ENCODE measurements at places on chromosomes 2 and 18.

GRCh38 chr18:36592282-36592681 lies 236.5 kb downstream of the TPGS2 start:
- no peaks in the 10 kb centered on the region for H3K27me3 ChIP-seq
- no peaks in the 10 kb centered on the region for H3K4me1 ChIP-seq
- DNase-seq = no peak
- H3K4me3 ChIP-seq = no peak overlapping the region

- H3K4me3 ChIP-seq = no peak overlapping the region
- no peaks in the 10 kb centered on the region for H3K27me3 ChIP-seq
- H3K27ac ChIP-seq = no peak overlapping the region
- DNase-seq = no peak
- no peaks in the 10 kb centered on the region for H3K4me1 ChIP-seq
Observed at GRCh38 chr2:167147271-167147941, 259.1 kb downstream of the XIRP2 start.

DNA sequence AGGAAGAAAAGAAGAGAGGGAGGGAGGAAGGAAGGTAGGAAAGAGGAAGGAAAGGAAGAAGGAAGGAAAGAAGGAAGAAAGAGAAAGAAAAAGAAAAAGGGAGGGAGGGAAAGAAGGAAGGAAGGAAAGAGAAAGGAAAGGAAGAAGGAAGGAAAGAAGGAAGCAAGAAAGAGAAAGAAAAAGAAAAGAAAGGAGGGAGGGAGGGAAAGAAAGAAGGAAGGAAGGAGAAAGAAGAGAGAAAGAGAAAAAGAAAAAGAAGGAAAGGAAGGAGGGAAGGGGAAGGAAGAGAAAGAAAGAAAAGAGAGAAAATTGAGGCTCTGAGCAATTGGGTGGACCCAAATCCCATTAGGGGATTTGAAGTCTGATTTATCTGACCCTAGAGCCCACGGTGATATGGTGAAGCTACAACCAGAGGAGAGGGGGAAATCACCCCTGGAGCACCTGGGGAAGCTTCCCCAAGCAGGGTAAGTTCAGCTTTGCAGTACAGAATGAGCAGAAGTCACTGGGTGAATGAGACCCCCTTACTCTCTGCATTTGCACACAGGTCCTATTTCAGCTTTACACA lies 177.6 kb upstream of the BCL2L11 start:
- H3K36me3 ChIP-seq = no peaks in the 10 kb centered on the region
- H3K4me1 ChIP-seq = no peaks in the 10 kb centered on the region
- H3K27me3 ChIP-seq = no peaks in the 10 kb centered on the region
- H3K4me3 ChIP-seq = no peak overlapping the region
- no peak overlapping the region for H3K27ac ChIP-seq

GRCh38 chr2:187168720-187169713 lies 279.0 kb downstream of the CALCRL start:
- peak; percentile 7 for DNase-seq
- peaks cover 27% of the 10 kb centered on the region for H3K4me1 ChIP-seq
- no peaks in the 10 kb centered on the region for H3K36me3 ChIP-seq
- H3K27ac ChIP-seq = peak overlapping the region; percentile 53

DNA sequence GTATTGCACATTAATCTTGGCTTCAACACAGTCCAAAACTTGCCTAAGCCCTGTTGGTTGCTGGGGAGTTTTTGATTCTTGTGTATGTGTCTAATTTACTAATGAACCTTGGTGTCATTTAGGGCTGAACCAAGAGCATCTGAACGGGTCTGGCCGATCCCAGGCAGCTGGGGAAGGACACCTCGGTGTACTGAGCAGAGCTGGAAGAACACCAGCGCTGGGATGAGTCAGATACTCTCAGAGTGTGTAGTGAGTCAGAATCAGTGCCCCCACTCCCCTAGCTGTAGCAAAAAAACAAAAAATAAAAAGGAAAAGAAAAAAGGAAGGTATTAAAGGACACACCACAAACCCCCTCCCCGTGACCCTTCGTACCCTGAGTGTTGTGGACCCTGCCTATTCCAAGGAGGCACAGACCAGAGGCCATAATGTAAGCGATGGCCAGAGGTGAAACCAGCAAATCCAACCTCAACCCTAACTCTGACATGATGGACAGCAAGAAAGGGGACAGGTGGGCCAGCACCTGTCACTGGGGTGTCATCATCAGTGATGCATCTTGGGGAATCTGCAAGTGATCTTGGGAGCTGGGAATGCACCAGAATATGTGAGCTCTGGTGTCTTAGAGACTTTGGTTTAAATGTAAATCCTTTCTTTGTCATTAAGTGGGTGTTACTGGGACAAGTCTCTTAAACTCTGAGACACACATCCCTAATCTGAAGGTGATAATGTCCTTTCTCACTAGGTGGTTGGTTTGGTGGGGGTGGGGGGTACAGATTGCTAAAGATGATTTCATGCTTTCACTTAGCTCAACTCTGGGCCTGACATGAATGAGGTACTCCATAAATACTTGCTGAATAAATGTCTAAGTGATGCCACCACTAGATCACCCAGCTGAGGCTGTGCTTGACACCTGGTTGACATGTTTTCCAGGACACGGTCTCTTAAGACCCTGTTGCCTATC lies 34.2 kb upstream of the NCOA1 start:
- H3K4me3 ChIP-seq = no peak overlapping the region
- H3K4me1 ChIP-seq = no peaks in the 10 kb centered on the region
- no peaks in the 10 kb centered on the region for H3K36me3 ChIP-seq
- no peaks in the 10 kb centered on the region for H3K27me3 ChIP-seq

- no peak overlapping the region for H3K27ac ChIP-seq
- no peaks in the 10 kb centered on the region for H3K36me3 ChIP-seq
- DNase-seq = no peak
- no peaks in the 10 kb centered on the region for H3K27me3 ChIP-seq
- H3K4me3 ChIP-seq = no peak overlapping the region
Observed at GRCh38 chr2:210756855-210757254, 200.5 kb downstream of the CPS1 start.

DNA sequence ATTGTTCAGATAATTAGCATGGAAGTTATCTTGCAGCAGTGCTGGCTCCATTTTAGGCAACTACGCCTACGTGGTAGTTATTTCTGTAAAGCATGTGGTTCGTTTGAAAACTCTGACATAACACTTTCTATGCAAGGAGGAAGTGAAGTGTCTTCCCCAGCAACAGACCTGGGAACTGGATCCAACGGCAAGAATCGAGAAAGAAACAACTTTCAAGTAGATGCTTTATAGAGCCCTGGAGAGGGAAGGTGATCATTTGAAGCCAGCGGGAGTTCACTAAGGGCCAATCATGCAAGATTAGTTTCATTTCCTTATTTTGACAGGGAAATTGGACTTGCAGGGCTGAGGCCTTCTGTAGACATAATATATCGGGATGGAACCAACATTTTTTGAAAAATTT lies 218.3 kb downstream of the ACKR3 start:
- H3K4me3 ChIP-seq = no peak overlapping the region
- no peaks in the 10 kb centered on the region for H3K27me3 ChIP-seq
- DNase-seq = no peak
- no peaks in the 10 kb centered on the region for H3K36me3 ChIP-seq

- no peaks in the 10 kb centered on the region for H3K27me3 ChIP-seq
- no peak for DNase-seq
- H3K27ac ChIP-seq = no peak overlapping the region
- H3K4me3 ChIP-seq = no peak overlapping the region
- peaks cover 40% of the 10 kb centered on the region for H3K4me1 ChIP-seq
Observed at GRCh38 chr2:37896319-37896718, 28.8 kb upstream of the RMDN2 start.

DNA sequence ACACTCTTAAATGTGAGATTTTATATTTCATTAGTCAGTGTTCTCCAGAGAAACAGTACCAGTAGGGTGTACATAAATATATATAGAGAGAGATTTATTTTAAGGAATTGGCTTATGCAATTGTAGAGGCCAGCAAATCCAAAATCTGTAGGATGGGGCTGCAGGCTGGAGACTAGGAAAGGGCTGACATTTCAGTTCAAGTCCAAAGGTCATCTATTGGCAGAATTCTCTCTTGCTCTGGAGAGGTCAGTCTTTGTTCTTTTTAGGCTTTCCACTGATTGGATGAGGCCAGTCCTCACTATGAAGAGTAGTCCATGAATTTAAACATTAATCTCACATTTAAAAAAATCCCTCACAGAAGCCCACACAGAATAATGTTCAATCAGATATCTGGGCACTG lies 170.8 kb upstream of the NCKAP5 start:
- no peak overlapping the region for H3K4me3 ChIP-seq
- no peak for DNase-seq
- H3K27me3 ChIP-seq = no peaks in the 10 kb centered on the region
- no peak overlapping the region for H3K27ac ChIP-seq

GRCh38 chr2:237156857-237157779 lies 71.4 kb downstream of the COPS8 start:
- DNase-seq = no peak
- H3K4me1 ChIP-seq = peaks cover 16% of the 10 kb centered on the region
- no peaks in the 10 kb centered on the region for H3K27me3 ChIP-seq

- H3K27ac ChIP-seq = no peak overlapping the region
- no peaks in the 10 kb centered on the region for H3K27me3 ChIP-seq
Observed at GRCh38 chr2:144671695-144672455, 152.0 kb upstream of the ZEB2 start.
